Foreskin fibroblast (primary cell): ENCODE measurements at places on chromosomes 13 and 19.

- peak; percentile 48 for DNase-seq
These were observed 6.7 kb downstream of the DNM2 start for GRCh38 chr19:10724573-10725071.

- DNase-seq = no peak
These were observed 97.9 kb downstream of the HSPH1 start for GRCh38 chr13:31063772-31064171.

GRCh38 chr19:55352549-55353145 lies 1.9 kb downstream of the COX6B2 start:
- no peak for DNase-seq

GRCh38 chr19:52665027-52665426 lies 26.9 kb upstream of the ZNF83 start:
- no peak for DNase-seq

DNA sequence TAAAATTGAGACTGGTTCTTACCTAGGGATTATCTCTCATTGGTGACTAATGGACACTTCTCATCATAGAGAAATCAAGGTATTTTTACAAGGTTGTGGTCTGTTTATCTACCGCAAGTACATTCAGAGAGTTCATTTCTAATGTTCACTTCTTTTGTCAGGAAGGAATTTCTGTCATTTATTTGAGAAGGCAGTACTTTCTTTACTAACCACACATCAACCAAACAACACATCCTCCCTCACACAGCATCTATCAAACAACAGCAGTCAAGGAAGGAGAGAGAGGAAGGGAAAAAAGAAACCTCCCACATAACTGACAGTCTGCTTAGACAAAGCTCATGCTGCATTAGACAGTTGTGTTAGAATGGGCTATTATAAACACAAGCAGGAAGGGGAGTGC lies 182.3 kb upstream of the KLF12 start:
- DNase-seq = no peak

DNA sequence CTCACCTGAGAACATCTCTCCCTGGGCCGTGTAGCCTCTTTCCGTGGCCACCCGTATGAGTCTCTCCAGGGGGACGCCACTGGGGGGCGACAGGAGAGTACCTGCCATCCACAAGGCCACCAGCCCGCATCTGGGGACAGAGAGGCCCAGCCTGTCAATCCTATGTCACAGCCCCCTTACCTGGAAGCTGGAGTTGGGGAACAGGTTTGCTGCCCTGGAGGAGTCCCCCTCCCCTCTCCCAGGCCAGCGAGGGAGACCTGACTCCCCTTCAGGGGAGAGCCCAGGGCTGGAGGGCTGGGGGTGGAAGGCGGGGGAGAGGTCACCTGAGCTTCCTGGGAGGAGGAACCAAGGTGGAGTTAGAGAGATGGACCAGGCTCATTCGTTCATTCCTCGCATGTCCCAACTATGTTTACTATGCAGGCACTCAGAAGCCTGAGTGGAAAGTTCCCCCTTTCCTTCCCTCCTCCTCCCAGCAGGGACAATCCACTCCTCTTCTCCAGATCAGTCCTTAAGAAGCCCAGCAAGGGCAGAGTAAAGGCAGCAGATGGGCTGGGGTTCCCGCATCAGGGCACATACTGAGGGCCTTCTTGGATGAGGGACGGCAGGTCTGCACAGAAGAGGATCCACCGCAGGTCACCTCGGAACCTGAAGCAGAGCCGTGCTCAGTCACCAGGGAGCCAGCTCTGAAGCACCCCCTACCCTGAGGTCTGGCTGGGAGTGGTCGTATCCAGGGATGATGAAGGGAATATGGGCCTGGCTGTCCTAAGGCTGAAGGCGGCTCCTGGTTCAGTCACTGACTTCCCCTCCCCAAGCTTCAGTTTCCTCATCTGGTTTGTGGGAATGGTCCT lies 5.5 kb downstream of the ACTMAP start:
- DNase-seq = no peak

DNA sequence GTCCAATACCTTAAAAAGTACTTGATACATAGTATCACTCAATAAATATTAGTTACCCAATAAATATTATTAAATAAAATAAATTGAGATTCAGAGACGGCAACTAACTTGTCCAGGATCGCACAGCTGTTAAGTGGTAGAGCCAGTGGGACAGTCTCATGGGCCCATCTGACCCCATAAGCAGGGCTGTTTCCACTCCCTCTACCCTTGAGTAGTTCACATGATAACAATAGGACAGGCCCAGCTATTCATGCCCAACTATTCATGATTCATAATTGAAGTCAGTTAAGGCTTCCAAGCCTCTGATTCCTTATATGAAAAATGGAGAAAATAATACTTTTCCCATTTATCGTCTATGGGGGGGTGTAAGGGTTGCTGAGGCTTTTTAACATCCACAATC lies 78.2 kb downstream of the C13orf42 start:
- no peak for DNase-seq

GRCh38 chr13:39682310-39682709 lies 26.8 kb downstream of the COG6 start:
- no peak for DNase-seq

DNA sequence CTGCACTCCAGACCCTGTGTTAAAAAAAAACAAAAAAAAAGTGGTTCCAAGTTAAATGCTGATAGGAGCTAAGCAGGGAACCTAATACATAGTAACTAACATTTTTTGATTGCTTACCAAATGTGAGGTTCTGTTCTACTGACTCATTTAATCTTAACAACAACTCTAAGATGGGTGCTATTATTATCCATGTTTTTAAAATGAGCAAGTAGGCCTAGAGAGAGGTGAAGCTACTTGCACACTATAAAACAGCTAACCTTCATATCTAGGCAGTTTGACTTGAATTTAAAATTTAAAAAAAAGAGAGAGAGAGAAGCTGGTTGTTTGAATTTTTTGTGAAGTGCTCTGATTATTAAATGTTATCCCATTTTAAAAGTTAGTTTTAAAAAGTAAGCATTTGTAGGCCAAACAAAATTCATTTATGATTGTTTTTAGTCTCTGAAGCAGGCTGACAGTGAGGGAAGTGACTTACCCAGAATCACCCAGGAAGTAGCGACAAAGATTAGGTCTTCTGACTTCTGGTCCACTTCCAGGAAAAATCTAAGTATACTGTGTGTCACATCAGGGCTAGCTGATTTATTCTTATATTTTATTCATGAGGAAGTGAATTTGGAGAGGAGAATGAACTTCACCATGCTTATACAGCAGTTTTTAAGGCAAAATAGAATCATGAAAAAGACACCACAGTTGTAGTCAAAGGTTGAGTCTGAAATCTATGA lies 2.4 kb downstream of the SIGLECL1 start:
- DNase-seq = no peak

DNA sequence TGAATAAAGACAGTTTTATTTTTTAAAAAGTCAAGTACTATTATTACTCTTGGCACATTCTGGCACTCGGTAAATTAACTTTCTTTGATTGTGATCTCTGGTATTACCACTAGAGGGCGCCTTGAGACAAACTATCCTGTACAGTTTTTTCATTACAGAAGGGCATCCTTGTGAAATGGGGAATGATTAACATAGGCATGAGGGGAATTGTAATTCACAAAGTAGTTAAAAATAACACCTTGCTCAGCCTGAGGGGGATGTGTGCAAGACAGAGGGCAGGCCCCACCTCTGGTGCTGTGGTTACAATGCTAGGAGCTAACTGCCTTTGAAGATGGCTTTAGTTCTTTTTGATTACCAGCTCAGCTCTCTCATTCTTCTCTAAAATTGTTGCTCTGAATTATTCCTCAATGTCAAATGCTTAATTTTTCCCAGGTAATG lies 24.2 kb upstream of the C1QTNF9B start:
- DNase-seq = peak; percentile 67

DNA sequence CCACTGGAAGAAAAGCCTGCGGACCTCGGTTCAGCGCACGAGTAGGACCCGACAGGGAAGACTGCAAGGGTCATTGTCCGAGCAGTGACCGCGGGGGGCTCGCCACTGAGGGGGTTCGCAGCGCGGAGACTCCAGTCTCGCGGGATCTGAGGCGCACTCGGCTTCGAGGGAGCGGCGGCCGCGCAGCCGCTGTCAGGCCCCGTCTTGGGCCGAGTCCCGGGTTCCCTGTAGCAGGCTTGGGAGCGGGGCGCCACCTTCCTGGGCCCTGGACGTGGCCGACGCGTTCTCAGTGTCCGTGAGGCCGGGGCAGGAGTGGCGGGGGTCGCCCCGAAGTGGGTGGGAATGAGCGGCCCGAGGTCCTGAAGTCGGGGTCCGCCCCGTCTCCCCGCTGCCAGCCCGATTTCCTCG lies 474 bp upstream of the FAM174C start:
- peak; percentile 59 for DNase-seq

GRCh38 chr19:34725400-34725799 lies 8.6 kb upstream of the ZNF181 start:
- no peak for DNase-seq

GRCh38 chr13:98751367-98751782 lies 1.1 kb downstream of the SLC15A1 start:
- no peak for DNase-seq

DNA sequence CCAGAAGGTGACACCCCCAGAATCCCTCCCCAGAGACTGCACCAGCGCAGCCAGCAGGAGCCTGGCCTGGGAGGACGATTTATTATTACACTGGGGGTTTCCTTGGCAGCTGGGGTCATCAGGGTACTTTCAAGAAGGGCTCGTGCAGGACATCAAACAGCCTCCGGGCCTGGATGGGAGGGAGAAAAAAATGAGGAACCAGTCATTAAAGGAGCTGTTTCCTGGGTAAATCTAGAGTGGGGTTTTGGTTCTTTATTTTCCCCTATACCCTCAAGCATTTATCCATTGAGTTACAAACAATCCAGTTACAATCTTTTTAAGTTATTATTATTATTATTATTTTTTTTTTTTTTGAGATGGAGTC lies 3.1 kb downstream of the POLR1G start:
- DNase-seq = no peak

DNA sequence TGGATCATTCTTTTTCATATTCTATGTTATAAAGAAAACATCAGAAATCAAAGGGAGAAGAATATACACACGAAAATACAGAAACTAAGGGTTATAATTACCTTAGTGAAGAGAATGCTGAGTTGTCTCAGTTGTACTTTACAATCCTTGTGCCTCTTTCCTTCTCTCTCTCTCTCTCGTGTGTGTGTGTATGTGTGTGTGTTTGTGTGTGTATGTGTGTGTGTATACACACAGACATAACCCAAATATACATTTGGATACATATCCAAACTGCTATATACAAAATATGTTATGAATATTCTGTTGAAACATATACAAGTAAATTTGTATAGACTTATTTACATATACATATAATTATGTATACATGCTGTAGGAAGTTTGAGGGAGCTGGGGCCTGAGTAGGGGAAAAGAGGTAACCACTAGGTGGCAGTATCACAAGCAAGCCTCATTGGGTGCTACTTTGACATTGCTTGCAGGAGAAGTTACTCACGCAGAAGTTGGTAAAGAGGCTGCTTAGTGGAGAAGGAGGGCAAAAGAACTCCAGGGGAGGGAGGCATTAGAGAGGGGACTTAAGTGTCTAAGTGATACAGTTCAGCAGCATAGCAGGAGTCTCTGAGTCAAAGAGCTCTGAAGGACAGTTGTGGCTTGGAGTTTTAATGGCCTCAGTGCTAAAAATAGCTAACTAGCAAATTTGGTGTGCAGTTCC lies 465.1 kb upstream of the PCDH20 start:
- no peak for DNase-seq

GRCh38 chr19:46076031-46076880 lies 35.5 kb upstream of the IGFL4 start:
- no peak for DNase-seq

DNA sequence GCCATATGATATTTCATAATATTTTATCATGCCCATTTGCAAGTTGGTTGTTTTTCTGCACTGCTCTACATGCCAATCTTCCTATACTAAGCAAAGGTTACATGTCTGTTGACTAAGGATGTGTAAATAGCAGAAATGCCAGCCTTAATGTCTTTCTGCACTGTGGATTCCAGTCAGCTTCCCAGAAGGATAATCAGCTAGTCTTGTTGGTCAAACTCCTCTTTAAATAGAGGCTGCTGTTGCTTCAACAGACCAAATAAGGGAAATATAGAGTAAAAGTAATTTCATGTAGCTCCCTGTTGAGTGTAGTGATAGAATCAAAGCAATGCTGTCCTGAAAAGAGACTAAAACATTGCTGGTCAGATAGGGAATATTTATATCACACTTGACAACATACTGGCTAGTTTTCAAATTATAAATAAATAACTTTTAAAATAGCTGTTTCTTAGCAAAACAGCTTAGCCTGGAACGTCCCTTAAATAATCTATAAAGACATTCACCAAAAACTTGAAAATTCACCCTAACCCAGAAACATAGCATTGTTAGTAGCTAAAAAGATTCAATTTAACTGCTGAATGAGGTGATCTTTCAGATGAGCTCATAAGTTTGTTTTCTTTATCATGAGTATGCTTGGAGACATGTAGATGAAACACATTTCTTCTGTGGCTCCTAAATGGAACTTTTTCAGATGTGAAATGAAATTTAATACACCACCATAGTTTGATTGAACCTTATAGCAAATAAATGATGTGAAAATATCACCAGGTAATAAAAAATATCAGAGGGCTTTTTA lies 56.6 kb downstream of the FRY start:
- no peak for DNase-seq

- DNase-seq = no peak
These were observed 1.7 kb downstream of the RBM26 start for GRCh38 chr13:79404361-79404760.

- peak; percentile 96 for DNase-seq
These were observed 4.6 kb downstream of the AXL start for GRCh38 chr19:41223431-41224234.
